ENCODE measurements at places on chromosomes 11 and 22.

GRCh38 chr22:50398831-50399648 is 55.9 kb downstream of the PPP6R2 start:
- no peak for DNase-seq

- DNase-seq: no peak
Measured at GRCh38 chr22:32919629-32920028, 118.1 kb downstream of the TIMP3 start.

DNA sequence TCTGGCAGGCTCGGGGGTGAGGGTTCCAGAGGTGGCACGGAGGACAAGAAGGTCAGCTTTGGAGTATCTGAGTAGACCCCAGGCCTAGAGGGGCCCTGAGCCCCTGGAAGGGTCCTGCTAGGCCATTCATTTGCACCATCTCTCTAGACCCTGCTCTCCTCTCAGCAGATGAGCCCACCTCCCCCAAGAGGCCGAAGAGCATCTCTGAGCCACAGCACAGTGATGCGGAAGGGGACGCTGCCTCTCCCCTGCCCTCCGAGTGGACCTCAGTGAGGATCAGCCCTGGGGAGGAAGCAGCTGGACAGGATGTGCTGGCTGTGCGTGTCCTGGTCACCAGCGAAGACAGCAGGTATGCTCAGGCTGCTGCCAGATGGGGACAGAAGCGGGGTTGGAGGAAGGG is 101.6 kb upstream of the PARVA start:
- DNase-seq: no peak

DNA sequence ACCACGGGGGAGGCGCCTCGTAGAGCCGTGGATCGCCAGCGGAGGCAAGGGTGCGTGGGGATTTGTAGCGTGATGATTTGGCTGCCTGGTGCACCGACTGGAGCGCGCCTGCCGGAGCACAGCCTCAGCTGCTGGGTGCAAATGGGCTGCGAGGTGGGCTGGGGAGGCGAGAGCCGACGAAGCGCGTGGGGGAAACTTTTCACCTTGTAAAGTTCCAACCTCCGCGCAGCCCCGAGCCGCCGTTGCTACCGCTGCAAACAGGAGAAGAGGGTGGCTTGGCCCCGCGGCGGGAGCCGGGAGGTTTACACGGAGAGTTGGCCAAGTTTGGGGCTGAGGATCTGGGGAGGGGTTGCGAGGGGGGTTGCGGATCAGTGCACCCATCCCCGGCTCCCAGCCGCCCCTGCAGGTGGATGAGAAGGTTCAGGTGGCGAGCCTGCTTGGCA is 528 bp downstream of the FAT3 start:
- no peak for DNase-seq

DNA sequence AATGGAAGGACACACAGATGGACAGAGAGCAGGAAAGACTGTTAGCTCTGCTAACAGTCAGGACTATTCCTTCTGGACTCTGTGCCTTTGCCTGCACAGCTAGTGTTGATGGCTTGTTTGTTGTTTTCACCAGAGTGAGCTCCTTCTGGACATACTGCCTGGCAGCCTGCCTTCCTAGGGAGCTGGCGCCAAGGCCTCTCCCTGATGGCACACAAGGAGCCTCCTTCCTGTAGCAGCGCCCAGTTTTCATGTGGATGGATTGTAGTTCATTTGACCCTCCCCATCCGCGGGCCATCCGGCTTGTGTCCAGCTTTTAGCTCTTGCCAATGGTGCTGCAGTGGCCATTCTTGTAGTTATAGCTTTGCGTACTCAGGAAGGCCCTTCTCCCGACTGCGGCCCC is 16.6 kb upstream of the BCR start:
- no peak for DNase-seq

DNA sequence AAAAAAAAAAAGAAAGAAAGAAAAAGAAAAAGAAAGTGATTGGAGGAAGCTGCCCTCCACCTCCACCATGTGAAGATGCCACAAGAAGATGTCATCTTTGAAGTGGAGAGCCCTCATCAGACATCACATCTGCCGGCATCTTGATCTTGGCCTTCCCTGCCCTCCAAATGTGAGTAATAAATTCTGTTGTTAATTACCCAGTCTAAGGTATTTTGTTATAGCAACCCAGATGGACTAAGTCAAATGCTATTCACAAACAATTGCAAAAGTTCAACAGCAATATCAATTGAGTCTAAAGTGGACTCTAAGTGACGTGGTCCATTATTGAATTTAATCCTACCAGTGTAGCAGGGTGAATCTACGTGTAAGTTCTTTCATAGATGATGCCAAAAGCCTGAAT is 55.9 kb upstream of the NUP160 start:
- no peak for DNase-seq

- no peak for DNase-seq
Measured at GRCh38 chr22:20126284-20127029, 5.1 kb upstream of the ZDHHC8 start.

GRCh38 chr11:28606930-28607329 is 498.7 kb downstream of the METTL15 start:
- no peak for DNase-seq

- DNase-seq: no peak
Measured at GRCh38 chr11:65907878-65908277, 7.7 kb upstream of the FOSL1 start.

DNA sequence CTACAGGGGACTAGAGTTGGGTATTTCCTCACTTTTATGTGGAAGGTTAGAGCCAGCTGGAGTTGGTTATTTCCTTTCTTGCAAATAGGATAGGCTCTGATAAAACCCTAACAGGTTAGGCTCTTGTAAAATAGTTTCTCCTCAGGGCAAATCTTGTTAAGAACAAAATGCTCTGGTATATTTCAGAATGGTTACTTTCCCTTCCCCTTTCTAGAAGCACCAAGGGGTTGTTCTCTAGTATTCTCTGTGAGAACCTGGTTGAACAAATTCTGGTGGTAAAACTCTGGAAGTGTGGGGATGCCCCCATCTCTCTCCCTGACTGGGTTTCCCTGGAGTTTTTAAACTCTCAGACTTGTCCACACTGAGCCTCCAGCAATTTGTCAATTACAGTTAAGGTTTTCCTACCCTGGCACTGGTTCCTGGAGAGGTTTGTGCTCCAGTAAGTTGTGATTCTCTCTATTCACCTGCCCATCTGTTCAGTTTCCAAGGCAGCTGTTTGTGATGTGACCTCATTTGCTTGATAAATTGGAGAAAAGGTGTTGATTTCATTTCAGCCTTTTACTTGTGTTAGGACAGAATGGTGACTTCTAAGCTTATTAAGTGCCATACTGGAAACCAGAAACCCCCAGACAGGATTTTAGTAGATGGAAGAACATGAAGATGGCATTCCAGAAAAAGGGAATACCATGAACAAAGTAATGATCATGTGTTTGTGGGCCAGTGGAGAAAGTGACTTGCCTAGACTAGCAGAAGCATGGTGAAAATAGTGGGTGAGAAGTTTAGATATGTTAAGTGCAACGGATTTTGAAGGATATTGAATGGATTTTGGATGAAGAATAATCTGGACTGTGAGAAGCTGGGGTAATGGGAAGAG is 64.6 kb downstream of the EXT2 start:
- no peak for DNase-seq

GRCh38 chr11:96328395-96329010 is 14.5 kb downstream of the MAML2 start:
- no peak for DNase-seq

GRCh38 chr22:24423519-24424000 is 3.8 kb upstream of the ADORA2A start:
- DNase-seq: no peak

- no peak for DNase-seq
Measured at GRCh38 chr22:47043835-47044721, 281.6 kb downstream of the TBC1D22A start.

DNA sequence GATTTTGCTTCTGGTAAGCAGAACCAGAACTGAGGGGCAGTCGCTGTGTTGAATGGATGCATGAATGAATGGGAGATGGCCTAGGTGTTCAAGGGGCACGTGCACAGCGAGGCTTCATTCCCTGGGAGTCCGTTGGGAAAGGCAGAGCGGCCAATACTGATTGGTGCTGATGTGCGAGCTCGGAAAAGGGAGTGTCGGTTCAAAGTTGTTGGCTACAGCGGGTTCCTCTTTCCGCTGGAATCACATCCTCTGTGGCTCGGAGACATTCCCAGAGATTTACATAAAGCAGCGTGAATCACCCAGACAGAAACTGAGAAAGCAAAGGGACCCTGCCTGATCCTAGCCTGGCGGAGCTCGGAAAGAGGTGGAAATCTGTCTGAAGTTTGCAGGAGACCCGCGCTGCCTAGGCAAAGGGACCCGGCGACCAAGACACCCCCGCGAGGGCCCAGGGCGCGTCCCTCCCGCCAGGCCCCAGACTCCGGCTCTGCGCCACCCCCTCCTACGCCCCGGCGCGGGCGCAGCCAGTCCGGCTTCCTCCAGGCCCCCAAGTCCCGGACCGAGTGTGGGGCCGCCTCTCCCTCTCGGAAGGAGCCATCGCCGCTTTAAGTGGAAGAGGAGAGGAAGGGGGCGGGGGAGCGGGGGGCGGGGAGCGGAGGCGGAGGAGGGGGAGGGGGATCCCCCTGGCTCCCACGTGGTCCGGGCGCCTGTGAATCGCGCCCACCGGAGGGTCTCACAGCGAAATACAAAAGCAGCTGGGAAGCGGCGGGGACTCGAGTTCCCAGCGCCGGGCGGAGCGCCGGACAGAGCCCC is at the start of gene FJX1:
TSS of gene FJX1 (plus strand) at position 774 of the 810 bp plus-strand sequence. CDS start 177 bp downstream, outside the sequence.
- DNase-seq: no peak

DNA sequence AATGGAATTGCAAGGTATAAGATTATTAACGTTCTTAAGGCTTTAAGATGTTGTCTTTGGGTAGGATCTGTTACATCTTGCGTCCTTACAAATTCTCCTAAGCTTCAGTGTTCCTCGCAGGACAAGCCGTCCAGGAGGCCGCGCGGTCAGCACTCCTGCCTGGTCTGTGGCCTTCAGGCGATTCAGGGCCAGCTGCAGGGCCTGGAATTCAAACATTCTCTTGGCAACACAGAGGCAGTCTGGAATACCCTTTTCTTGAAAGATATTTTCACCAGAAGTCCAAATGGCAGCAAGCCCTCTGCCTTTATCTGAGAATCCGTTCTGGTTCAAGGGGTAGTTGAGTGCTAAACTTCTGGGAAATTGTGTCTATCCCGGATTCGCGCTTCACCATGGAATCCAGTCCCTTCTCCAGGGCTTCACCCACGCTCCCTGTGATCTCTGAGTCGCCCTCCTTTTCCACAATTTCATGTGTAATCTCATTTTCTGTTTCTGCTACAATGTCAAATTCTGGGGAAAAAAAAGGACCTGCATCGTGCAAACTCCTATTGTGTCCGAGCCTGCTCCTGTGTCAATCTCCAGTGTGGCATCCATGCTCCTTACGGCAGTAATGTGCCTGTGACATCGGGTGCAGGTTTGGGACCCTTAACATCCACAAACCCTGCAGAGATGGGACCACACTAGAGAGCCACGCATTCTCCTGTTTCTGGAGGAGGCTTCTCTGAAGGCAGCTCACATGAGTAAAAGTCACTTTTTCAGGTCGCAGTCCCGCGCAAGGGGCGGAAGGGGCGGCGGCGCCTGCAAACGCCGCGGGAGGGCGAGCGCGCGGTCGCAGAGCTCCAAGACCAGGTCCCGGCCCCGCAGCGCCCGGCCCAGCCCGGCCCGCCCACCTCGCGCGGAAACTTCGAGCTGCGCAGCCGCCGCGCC is 25.4 kb upstream of the SORL1 start:
- no peak for DNase-seq

GRCh38 chr22:33350491-33350890 is 292.3 kb upstream of the SYN3 start:
- no peak for DNase-seq

GRCh38 chr11:115769891-115770290 is 265.7 kb upstream of the CADM1 start:
- no peak for DNase-seq

- DNase-seq: no peak
Measured at GRCh38 chr11:70628855-70629844, 230.8 kb downstream of the CTTN start.

DNA sequence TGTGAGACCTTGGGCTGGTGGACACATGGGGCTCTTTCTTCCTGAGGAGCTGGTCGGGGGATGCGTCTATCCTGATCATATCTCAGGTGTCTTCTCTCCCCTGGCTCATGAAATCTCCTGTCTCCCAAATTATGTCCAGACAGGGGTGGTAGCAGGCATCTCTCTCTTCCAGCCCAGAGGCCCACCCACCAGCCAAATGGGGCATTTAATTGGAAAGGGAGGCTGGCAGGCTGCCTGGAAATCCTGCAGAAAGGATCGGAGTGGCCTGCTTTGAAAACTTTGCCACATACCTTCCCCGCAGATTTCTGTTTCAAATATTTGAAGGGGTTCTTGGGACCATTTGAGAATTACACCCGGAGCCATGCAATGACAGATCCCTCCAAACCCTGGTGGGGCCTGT is 37.4 kb downstream of the SMIM38 start:
- DNase-seq: no peak

DNA sequence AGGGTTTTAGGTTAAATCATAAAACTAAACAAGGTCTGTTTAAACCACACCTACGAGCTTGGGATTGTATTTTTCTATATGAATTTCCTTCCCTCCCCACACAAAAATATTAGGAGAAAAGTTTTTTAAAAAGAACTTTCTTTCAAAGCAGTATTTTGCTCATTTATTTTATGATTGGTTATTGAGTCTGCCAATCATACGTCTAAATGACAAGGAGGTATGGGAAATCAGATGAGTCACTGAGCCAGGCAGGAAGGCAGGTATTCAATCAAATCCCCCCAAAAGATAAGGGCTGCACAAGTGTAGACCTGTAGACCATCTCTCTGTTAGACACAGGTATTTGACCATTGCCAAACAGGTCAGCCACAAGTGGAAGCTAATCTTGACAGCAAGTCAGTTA is 440.1 kb upstream of the CCDC90B start:
- DNase-seq: no peak

DNA sequence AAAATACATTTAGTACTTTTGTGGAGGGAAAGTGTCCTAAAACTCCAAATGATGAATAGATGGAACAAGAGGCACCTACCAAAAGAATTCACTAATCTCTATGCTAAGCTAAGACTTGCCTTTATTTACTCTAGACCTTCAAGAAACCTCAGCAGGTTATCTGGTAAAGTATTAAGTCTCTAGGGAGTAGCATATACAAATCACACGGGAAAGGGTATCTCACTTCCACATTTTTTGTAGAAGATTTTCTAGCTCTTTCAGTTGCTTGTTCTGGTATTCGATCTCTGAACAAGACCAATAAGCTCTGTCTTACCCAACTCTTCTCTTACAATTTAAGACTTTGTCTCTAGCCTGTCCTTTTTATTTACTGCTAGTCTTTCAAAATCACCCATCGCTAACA is 18.1 kb upstream of the CADM1 start:
- no peak for DNase-seq

GRCh38 chr22:30251711-30252110 is 5.2 kb upstream of the LIF start:
- DNase-seq: no peak

- DNase-seq: no peak
Measured at GRCh38 chr11:127890030-127890615, 697.2 kb downstream of the ETS1 start.
